ENCODE measurements at places on chromosomes 2 and 18. TPM values are rescaled to one million over a fixed set of nuclear protein-coding genes. Genes with fewer than 3 reads are reported as not detected.

The CTAGE1 gene
- total RNA-seq: not detected

- H3K36me3 ChIP-seq: no peaks in the 10 kb centered on the region
- DNase-seq: no peak
- H3K27ac ChIP-seq: peak overlapping the region; percentile 45
Measured at GRCh38 chr2:212733273-212733672, 194.7 kb upstream of the ERBB4 start.

The TMSB10 gene
- total RNA-seq: 3,073 TPM

The EMILIN2 gene
- total RNA-seq: 49.1 TPM
